ENCODE measurements at places on chromosomes 7 and 10.

GRCh38 chr7:105703207-105703930, 122.1 kb upstream of the EFCAB10 start:
- no peak overlapping the region for H3K4me3 ChIP-seq
- no peak for DNase-seq
- H3K36me3 ChIP-seq, result no peaks in the 10 kb centered on the region
- no peak overlapping the region for H3K27ac ChIP-seq
- H3K27me3 ChIP-seq, result no peaks in the 10 kb centered on the region
- peaks cover 7% of the 10 kb centered on the region for H3K4me1 ChIP-seq

- H3K27me3 ChIP-seq, result no peaks in the 10 kb centered on the region
- no peaks in the 10 kb centered on the region for H3K36me3 ChIP-seq
- no peaks in the 10 kb centered on the region for H3K4me1 ChIP-seq
- DNase-seq, result no peak
Measured at GRCh38 chr10:88725798-88726197, 19.7 kb downstream of the LIPK start.

- H3K36me3 ChIP-seq, result no peaks in the 10 kb centered on the region
- H3K4me3 ChIP-seq, result no peak overlapping the region
- peaks cover 9% of the 10 kb centered on the region for H3K4me1 ChIP-seq
Measured at GRCh38 chr7:27194686-27195379, 5.1 kb downstream of the HOXA13 start.

- H3K4me1 ChIP-seq, result no peaks in the 10 kb centered on the region
- H3K4me3 ChIP-seq, result no peak overlapping the region
Measured at GRCh38 chr7:99790407-99790806, 6.4 kb upstream of the CYP3A4 start.

DNA sequence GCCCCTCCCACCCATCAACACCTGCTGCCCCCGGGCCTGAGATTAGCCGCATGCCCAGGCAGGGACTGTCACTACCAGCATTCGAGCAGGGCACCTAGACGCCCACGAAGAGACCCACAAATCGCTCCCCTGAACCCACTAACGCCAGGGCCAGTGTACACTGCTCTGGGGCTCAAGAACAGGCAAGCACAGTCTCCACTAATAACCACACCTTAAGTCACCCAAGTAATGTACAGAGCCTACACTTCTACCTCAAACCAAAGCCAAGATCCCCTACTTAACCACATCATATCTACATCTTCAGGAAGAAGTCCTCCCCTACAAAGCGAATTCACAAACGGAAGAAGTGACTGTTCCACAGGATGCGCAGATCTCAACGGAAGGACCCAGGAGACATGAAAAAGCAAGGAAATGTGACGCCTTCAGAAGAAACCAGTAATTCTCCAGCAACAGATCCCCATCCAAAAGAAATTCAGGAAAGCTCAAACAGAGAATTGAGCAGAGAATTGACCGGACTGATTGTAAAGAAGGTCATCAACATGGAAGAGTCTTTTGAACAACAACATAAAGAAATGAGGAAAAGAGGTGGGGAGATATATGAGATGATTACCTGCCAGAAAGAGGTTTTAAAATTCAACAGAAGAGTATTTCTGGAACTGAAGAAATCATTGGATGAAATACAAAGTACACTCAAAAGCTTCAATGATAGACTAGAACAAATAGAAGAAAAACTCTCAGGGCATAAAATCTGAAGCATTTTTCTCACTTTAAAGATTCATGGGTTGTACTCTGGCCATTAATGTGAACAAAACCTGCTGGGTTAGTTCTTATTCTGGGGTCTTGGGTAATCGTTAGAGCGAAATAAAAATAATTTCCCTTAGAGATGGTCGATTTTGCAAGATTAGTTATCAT, 20.9 kb downstream of the IFT22 start:
- H3K27me3 ChIP-seq, result no peaks in the 10 kb centered on the region
- no peak for DNase-seq
- no peaks in the 10 kb centered on the region for H3K36me3 ChIP-seq
- no peaks in the 10 kb centered on the region for H3K4me1 ChIP-seq
- no peak overlapping the region for H3K4me3 ChIP-seq
- H3K27ac ChIP-seq, result no peak overlapping the region

GRCh38 chr10:22666287-22667092, 47.9 kb downstream of the PIP4K2A start:
- no peaks in the 10 kb centered on the region for H3K36me3 ChIP-seq
- H3K4me1 ChIP-seq, result no peaks in the 10 kb centered on the region
- H3K27ac ChIP-seq, result no peak overlapping the region
- no peak overlapping the region for H3K4me3 ChIP-seq
- H3K27me3 ChIP-seq, result no peaks in the 10 kb centered on the region

DNA sequence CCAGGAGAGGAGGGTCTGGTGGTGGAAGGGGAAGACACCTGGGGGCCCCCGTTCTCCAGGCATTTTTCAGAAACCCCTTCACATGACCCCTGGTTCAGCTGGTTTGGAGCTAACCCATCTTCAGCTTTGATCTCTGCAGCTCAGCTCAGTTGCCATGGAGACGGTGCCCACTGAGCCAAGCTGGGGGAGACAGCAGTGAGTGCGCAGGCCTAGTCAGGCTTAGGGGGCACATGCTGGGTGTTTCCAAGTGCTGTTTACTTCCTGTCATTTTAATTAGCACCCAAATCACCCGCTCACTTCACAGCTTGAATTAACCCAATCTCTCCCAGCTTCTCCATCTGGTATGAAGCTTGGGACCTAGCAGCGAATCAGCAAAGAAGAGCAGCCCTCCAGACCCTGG, 9.0 kb downstream of the SPOCK2 start:
- DNase-seq, result no peak
- H3K4me1 ChIP-seq, result no peaks in the 10 kb centered on the region
- no peaks in the 10 kb centered on the region for H3K36me3 ChIP-seq
- no peak overlapping the region for H3K27ac ChIP-seq
- no peak overlapping the region for H3K4me3 ChIP-seq
- no peaks in the 10 kb centered on the region for H3K27me3 ChIP-seq

DNA sequence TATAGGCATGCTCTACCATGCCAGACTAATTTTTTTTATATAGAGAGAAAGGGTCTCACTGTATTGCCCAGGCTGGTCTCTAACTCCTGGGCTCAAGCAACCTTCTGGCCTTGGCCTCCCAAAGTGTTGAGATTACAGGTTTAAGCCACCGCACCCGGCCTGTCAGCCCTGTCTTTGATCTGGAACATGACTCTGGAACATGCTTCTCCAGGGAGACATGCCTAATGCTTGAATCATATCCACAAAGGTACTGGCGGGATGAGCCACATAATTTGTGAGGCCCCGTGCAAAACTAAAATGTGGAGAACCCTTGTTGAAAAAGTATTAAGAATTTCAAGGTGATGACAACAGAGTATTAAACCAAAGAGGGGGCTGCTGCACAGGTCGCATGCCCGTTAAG, 282.8 kb downstream of the ARHGAP12 start:
- no peak for DNase-seq
- H3K4me1 ChIP-seq, result no peaks in the 10 kb centered on the region
- H3K27me3 ChIP-seq, result no peaks in the 10 kb centered on the region

DNA sequence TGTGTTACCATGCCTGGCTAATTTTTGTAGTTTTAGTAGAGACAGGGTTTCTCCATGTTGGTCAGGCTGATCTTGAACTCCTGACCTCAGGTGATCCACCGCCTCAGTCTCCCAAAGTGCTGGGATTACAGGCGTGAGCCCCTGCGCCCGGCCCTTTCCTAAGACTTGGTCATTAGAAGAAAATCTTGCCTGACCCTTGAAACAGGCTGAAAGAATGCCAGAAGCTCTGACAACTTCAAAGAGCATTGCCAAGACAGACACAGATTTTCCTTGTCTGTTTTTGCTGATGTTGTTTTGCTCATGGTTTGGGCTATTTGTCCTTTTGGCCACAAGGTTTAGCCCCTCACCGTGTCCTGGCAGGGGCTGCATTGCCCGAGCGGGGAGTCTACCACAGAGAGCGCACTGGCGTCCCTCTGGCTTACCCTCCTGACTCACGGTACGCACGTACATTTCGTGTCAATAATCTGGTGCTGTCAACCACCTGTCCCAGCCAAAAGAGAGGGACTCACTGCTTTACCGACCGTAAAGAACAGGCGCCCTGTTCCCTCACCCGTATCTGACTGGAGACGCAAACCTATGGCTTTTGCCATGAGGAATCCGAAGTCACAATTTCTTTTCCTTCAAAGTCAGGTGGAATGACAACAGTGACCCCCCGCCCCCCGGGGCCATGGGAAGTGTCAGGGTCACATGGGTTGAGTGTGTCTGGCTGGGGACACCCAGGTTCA, 10.1 kb upstream of the INPP5A start:
- no peaks in the 10 kb centered on the region for H3K36me3 ChIP-seq
- no peaks in the 10 kb centered on the region for H3K27me3 ChIP-seq
- no peak overlapping the region for H3K27ac ChIP-seq
- H3K4me3 ChIP-seq, result no peak overlapping the region
- no peaks in the 10 kb centered on the region for H3K4me1 ChIP-seq

DNA sequence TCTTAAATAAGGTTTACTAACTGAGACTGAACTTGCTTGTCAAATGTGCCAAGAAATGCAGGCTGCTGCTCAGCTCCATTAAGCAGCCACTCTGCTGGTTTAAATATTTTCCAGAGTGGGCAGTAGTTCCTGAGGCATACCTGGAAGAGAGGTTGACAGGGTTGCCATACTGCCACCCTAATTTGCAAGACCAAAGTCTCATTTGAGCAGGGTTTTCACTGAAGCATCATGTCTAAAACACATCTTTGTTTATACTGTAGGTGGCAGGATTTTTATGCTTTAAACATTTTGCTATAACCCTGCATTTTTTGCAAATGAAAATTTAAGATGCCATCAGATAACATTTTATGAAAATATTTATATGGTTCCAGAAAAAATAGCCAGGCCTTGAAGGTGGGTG, 618.0 kb upstream of the LRRTM3 start:
- H3K4me1 ChIP-seq, result no peaks in the 10 kb centered on the region
- no peaks in the 10 kb centered on the region for H3K27me3 ChIP-seq
- H3K36me3 ChIP-seq, result no peaks in the 10 kb centered on the region
- DNase-seq, result no peak
- H3K27ac ChIP-seq, result no peak overlapping the region

DNA sequence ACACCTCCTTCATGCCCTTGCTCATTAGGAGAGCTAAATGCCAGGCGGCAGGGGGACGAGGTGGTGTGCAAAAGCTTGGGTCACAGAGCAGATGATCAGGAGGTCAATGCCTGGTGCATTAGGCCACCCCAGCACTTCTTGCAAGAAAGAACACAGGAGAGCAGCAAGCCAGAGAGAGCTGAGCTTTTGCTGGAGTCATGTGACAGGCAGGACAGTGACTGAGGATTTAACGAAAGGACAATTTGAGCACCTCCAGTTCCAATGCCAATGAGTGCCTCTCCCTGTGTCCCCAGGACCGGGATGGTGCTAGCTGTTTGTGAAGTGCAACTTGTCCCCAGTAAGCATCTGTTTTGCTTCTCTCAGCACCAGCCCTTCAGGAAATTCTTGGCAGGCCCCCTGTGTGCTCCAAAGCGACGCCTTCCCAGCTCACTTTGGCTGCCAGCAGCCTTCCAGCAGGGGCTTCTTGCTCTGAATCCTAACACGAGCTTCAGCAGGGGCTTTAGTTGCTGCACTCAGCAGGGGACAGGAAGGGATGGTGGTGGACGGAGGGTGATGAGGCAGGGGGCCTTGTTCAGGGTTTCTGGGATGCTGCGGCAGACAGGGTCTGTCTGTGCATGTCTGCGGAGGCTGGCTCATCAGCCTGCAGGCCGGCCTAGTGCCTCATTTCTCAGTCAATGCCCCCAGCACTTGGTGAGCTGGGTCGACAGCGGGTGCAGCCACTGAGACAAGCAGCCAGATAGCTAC, 368.1 kb downstream of the RPS24 start:
- DNase-seq, result peak; percentile 23
- no peaks in the 10 kb centered on the region for H3K36me3 ChIP-seq
- no peak overlapping the region for H3K4me3 ChIP-seq
- no peak overlapping the region for H3K27ac ChIP-seq

- peaks cover 19% of the 10 kb centered on the region for H3K4me1 ChIP-seq
- no peaks in the 10 kb centered on the region for H3K36me3 ChIP-seq
- peak overlapping the region; percentile 99 for H3K4me3 ChIP-seq
- H3K27me3 ChIP-seq, result no peaks in the 10 kb centered on the region
- peak overlapping the region; percentile 100 for H3K27ac ChIP-seq
Measured at GRCh38 chr7:26198133-26198780, 2.3 kb downstream of the HNRNPA2B1 start.

DNA sequence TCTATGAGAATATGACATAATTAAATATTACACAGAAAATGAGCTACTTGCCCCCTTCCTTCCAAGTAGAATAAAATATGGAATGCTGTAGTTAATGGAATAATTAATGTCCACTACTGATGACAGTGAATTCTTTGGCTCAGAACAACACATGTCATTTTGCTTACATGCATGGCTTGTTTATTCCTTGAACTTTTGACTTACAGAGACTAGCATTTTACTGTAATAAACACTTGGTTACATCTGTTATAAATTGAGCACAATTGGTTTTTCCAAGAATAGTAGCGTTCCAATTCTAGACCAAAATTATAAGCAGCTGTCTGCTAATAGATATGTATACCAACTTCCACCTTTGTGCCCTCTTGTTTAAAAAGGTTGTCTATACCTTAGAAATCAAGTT, 286.7 kb downstream of the OTUD1 start:
- no peak for DNase-seq
- H3K4me3 ChIP-seq, result no peak overlapping the region
- H3K27me3 ChIP-seq, result no peaks in the 10 kb centered on the region

GRCh38 chr7:151175047-151175792, 7.7 kb upstream of the GBX1 start:
- no peaks in the 10 kb centered on the region for H3K36me3 ChIP-seq
- no peak overlapping the region for H3K4me3 ChIP-seq
- no peak overlapping the region for H3K27ac ChIP-seq
- H3K4me1 ChIP-seq, result no peaks in the 10 kb centered on the region
- no peaks in the 10 kb centered on the region for H3K27me3 ChIP-seq

DNA sequence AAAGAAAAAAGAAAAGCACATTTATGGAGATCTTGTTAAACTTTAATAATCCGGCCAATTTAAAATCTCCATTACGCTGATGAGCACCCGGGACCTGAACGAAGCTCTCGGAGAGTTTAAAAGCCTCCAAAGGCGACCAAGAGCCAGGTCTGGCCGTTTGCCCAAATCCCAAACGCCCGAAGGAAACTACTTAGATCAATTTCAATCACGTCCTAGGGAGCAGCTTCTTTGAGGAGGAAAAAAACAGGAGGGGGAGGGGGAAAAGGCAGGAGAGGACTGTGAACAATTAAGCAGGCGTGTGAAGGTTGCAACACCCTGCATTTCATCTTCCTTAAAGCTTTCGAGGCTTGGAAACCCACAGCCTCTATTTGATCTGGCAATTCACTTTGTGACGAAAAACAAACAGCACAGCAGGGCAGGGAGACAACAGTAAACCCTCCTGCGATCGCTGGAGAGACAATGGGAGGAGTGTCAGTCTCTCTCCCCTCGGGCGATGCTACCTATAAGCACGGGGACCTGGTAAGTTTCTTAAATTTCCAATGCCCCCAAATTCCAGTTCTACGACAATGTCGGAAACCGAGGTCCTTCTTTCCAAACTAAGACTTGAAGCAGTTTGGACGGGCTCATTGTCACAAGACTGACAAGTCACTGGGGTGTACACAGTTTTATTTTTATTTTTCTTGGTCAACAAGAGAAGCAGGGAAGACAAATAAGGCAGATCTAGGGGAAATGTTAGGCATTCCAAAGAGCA, 1.2 kb downstream of the KLF6 start:
- H3K27me3 ChIP-seq, result no peaks in the 10 kb centered on the region
- H3K27ac ChIP-seq, result peak overlapping the region; percentile 99

GRCh38 chr7:133822868-133823552, 304.1 kb upstream of the LRGUK start:
- no peaks in the 10 kb centered on the region for H3K27me3 ChIP-seq
- DNase-seq, result peak; percentile 42
- H3K4me1 ChIP-seq, result peaks cover 9% of the 10 kb centered on the region
- no peak overlapping the region for H3K4me3 ChIP-seq
- H3K36me3 ChIP-seq, result no peaks in the 10 kb centered on the region
- H3K27ac ChIP-seq, result no peak overlapping the region

All from testis (tissue), 5 donors.